ENCODE measurements at places on chromosomes 7 and 10.

GRCh38 chr10:6595499-6595898, 15.4 kb upstream of the PRKCQ start:
- no peak for DNase-seq

DNA sequence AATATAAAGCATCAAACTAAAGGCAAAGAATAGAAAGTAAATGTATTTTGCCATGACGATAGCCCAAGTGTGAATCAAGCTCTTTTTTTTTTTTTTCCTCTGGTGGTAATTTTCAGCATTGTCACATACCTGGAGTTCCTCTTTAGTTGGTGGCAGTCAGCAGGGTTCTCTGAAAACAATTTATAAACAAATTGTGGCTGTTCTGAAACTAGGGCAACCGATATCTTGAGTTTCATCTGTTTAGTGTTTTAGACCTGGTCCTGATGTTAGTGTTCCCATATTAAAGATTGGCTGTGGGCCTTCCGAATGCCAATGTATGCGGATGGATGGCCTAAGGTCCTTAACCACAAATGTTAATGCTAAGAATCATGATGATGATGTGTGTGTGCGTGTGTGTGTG, 713.1 kb downstream of the GATA3 start:
- DNase-seq: no peak

DNA sequence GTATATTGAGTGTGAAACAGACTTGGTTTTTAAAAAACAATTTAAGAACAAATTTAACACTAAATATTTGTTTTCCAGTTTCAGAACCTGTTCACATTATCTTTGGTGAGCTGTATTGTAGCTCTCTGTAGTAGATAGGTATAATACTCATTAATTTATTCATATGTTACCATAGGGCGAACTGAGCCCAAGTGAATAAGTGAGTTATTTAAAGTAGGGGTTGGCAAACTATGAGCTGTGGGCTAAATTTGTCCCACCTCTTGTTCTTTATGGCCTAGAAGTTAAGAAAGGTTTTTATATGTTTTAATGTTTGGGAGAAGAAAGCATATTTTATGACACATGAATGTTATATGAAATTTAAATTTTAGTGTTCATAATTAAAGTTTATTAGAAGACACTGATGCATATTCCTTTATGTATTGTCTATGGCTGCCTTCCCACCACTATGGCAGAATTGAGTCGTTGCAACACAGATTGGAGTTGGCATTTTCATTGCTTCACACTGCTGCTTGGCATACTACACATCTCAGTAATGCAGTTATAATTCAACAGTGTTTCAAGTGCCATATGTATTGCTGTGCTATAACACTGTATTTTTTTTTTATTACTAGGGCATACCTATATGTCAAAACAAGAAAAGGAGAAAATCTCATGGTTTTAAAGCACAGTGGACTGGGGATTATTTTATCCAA, 146.5 kb downstream of the ADK start:
- DNase-seq: no peak

GRCh38 chr7:43570688-43571365, 12.1 kb upstream of the STK17A start:
- no peak for DNase-seq

- no peak for DNase-seq
Measured at GRCh38 chr7:1939434-1940401, 269.6 kb downstream of the ELFN1 start.

GRCh38 chr7:155752756-155753445, 59.4 kb downstream of the SHH start:
- DNase-seq: no peak

DNA sequence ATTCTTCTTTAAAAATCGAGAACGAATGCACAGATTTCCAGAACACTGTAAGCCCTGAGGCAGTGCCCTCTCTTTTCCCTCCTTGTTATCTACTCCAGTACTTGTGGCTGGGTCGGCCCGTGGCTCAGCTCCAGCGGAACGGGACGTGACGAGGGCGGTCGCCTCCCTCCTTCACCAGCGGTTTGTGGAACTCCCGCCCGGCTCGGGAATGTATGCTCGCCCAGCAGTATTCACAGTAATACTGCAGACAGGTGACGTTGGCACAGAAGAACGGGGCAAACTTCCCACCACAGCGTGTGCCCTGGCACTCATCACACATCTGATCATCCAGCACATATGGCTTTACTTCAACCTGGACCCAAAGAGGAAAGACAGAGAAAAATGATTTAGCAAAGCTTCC, 128.5 kb downstream of the BTAF1 start:
- no peak for DNase-seq

- no peak for DNase-seq
Measured at GRCh38 chr7:11272352-11272751, 298.7 kb downstream of the PHF14 start.

DNA sequence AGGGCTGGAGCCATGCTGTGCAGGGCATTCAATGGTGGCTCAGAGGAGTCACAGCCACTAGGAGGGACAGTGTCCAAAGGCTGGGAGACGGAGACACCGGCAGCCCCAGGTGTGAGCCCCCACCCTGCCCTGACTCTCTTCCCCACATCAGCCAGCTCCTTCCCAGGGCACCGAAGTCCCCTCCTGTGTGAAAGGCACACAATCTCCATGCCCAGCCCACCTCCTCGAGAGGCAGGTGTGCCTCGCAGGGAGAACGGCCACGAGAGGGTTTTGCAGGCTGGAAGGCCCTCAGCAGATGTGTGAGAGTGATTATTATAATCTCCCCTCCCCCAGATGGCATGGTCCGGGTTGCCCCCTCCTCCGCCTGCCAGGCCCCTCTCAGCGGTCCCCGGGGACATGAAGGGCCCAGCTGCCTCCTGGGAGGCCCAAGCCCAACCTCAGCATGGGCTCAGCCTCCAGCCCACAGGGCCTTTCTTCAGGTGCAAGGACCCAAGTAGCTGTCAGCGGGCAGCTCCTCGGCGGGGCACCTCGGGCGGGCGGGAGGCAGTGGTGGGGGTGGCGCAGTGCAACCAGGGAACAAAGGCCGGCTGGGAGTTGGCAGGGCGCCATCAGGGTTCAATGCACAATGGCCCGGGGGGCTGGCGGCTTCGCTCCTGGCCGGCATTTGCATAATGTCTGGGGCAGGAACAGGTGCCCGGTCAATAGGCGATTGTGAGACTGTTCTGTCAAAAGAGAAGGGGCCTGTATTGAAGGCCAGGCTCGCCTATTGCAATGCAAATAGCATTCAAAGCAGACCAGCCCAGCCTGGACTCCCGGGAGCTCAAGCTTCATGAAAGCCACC, 155.3 kb upstream of the ZMIZ1 start:
- no peak for DNase-seq

GRCh38 chr10:78745441-78745840, 323.3 kb upstream of the ZMIZ1 start:
- no peak for DNase-seq

DNA sequence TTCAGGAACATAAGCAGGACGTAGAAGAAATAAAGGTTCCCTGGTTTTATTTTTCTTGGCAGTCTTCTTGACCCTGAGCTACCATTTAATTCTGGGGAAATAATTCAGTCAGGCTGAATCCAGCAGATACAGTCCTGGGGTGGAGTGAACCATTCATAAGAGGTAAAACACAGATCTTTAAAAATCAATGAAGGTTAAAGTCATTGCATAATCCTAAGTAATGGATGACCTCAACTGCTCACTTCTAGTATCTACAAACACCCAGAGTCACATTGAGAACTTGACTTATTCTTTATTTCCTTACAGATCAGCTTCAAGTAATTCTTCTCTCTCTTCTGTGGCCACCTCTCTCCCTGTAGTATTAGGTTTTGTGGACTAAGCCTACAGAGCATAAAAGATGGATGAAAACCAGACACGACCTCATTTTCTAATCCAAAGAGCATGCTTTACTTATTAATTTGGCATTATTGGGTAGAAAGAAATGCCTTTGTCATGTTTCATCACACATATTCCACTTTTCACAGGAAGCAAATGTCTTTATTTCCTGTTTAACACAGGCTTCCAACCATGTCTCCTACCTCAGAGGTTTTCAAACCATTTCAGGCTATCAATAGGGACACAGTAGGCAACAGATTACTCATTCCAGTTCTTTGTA, 182.3 kb upstream of the IMMP2L start:
- no peak for DNase-seq

- no peak for DNase-seq
Measured at GRCh38 chr7:75621124-75621523, 117.6 kb downstream of the HIP1 start.

- no peak for DNase-seq
Measured at GRCh38 chr10:120336306-120336910, 120.6 kb upstream of the PLPP4 start.

GRCh38 chr7:47232751-47233412, 349.0 kb downstream of the TNS3 start:
- no peak for DNase-seq

- DNase-seq: no peak
Measured at GRCh38 chr10:58104351-58104751, 163.3 kb downstream of the IPMK start.

DNA sequence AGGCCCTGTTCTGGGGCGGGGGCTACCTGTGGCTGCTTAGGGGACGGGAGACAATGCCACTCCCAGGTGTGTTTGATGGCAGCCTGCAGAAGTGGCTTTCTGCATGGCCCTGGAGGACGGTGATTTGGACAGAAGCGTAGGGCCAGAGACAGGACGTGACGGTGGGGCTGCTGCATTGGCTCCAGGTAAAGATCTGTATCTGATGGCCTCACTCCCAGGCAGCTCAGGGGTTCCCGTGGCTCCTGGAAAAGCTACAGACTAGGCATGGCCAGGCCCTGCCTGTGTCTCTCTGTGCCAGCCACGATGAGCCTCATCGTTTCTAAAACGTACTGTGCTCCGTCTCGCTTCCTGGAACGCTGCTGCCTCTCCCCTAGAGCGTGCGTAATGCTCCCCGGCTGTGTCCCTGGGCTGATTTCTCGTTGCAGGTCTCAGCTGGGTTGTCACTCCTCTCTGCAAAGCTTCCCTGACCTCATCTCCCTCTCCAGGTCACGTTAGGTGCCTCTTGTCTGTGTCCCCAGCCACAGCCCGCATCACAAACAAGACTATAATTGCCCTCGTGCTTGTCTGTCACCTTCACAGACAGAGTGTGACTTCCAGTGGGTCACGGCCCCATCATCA, 12.6 kb downstream of the GTF2IRD1 start:
- no peak for DNase-seq

DNA sequence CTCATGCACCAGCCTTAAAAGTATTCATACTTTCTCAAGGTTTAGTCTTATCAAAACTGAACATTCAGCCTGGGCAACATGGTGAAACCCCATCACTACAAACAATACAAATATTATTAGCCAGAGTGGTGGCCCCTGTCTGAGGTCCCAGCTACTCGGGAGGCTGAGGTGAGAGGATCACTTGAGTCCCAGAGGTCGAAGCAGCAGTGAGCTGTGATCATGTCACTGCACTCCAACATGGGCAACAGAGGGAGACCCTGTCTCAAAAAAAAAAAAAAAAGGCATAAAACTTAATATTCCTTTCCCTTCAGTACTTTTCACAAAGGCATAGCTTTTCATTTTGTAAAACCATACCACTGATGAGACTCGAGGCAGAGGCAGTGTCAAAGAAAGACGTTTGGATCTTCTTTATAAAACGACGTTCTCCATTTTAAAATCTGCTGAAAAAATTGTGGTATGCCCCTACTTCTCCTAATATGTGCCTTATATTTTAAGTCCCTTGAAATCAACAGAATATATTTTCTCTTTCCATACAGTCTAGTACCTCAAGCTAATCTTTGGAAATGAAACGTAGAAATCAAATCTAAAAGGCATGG, 1.9 kb downstream of the NSUN6 start:
- DNase-seq: no peak

DNA sequence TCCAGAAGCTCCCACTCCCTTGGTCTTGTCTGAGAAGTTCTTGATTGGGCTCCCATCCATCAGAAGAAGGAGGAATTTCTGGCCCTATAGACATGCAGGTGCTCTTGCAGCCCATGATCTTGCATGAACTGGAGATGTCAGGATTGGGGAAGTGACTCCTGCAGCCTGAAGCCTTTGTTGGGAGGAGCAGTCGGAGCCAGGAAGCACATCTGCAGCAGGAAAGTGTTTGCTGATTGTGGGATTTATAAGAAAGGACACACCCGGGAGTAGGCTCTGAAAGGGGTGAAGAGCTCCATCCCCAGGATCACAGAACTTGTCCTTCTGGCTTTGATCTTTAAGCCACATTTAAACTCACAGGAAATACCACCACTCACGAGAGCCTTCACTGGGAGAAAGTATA, 185.2 kb downstream of the DYNC1I1 start:
- no peak for DNase-seq

DNA sequence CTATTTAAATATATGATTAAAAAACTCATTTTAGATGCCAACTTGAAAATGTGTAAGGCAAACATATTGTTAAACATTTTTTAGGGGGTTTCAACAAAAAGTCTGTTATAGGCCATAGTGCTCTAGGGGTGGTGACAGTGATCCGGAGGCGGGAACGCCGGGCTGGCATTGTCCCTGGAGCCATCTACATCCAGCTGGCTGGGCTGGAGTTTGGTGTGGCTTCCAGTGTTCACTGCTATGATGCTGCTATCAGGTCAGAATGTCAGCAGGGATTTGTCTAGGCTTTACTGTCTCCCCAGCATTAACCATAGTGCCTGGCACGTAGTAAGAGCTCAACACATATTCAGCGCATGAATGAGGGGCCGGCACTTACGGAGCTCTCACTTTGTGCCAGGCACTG, 1.9 kb upstream of the SLC18A2 start:
- DNase-seq: no peak

DNA sequence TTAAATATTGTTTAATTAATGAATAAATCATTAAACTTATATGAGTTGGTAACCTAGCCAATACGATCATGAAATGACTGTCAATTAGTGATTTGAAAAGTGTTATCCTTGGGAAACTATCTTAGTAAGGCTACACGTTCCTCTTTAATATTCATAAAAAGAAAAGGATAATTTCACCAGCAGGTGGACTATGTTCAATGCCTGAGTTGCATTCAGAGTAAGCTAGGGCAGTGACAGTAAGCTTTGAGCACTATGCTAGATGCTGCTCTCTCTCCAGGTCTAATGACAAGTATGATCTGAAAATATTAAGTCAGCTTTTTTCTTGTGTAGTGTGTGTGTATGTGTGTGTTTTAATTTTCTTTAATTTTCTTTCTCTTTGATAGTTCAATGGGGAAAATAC, 486.3 kb upstream of the PCDH15 start:
- DNase-seq: no peak

GRCh38 chr7:41885748-41886147, 182.9 kb upstream of the INHBA start:
- no peak for DNase-seq

DNA sequence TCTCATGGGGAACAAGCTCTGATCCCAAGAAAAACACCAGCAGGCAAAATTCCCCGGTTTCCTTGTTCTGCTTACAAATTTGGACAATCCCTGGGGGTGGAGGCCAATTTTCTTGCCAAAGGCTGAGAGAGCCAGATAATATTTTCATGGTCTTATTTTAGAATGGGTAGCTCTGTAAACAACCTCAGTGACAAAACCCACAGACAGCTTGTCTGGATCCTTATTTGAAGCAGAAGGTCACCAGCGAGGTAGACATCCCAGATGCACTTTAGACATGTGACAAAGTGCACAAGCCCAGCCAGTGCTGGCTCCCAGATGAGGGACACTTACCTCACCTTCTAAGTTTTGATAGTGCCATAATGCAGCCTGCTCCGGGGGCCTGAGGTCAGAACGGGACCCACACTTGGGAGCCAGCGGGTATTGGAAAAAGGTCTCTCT, 102.6 kb upstream of the DDC start:
- DNase-seq: no peak

GRCh38 chr7:105768898-105769507, 107.4 kb downstream of the ATXN7L1 start:
- no peak for DNase-seq

Measured in activated naive CD8-positive, alpha-beta T cell treated with anti-CD3 and anti-CD28 coated beads, Interleukin-2, amount 50 U/mL, for 16 hours (primary cell).